ENCODE measurements at places on chromosomes 7 and 10.

GRCh38 chr10:47026301-47027107, 115.3 kb downstream of the PTPN20 start:
- no peak for DNase-seq

DNA sequence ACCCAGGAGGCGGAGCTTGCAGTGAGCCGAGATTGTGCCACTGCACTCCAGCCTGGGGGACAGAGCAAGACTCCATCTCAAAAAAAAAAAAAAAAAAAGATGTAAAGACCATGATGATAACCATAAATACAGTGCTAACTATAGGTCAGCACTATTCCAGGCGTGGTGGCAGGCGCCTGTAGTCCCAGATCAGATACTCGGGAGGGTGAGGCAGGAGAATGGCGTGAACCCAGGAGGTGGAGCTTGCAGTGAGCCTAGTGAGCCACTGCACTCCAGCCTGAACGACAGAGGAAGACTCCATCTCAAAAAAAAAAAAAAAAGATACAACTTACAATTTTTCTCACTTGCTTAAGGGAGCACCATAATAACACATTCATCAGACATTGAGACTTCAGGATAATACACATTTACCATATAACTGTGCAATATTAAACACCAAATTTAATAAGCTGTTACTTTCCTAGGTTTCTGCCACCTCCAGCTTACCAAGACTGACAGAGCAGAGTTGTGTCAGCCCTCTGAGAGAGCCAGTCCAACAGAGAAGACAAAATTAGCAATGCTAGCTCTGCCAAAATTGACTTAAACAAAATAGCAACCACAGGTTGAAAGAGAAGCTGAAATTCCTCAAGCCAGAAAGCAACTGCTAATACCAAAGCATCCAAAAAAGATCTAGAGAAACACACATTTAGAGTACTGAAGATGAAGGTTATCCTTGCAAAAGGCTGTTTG, 8.2 kb downstream of the DNA2 start:
- DNase-seq, result no peak

GRCh38 chr10:118900617-118901016, 128.9 kb upstream of the NANOS1 start:
- DNase-seq, result no peak

DNA sequence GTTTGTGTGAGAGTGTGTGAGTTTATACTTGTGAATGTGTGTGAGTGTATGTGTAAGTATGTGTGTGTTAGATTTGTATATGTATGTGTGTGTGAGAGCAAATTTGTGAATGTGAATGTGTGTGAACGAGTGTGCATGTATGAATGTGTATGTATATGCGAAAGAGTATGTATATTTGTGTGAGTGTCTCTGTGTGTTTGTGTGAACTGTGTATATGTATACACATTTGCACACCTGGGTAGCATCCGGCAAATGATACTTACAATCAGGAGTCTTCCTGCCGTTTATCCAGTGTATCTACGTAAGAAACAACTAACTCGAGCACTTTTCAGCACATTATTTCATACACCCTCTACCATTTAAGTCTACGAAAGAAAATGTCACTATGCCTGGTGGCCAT, 487.4 kb downstream of the TNS3 start:
- no peak for DNase-seq

- no peak for DNase-seq
Measured at GRCh38 chr7:3859431-3859830, 558.4 kb downstream of the SDK1 start.

GRCh38 chr10:12774204-12774894, 227.2 kb downstream of the CCDC3 start:
- DNase-seq, result no peak

DNA sequence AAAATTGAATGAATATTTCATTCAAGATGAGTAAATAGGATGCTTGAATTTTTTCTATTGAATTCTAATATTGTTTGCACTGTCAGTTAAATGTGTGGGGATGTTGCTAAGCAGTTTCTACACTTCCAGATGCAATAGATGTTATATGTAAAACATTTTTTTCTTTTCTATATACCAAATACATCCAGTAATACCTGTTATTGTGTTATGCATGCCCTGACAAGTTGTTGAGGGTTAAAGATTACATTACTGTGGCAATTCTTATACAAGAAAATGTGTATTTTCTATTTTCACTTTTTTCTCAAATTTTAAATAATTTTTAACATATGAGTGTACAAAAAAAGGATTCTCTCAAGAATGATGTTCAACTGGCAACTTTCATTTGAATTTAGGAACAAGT, 713.9 kb downstream of the GATA3 start:
- DNase-seq, result no peak
